ENCODE measurements at places on chromosomes 1 and 21. TPM values are rescaled to one million over a fixed set of nuclear protein-coding genes. Genes with fewer than 3 reads are reported as not detected.
A peak's percentile ranks its signal among the peaks of the same experiment; 100 is the strongest.

DNA sequence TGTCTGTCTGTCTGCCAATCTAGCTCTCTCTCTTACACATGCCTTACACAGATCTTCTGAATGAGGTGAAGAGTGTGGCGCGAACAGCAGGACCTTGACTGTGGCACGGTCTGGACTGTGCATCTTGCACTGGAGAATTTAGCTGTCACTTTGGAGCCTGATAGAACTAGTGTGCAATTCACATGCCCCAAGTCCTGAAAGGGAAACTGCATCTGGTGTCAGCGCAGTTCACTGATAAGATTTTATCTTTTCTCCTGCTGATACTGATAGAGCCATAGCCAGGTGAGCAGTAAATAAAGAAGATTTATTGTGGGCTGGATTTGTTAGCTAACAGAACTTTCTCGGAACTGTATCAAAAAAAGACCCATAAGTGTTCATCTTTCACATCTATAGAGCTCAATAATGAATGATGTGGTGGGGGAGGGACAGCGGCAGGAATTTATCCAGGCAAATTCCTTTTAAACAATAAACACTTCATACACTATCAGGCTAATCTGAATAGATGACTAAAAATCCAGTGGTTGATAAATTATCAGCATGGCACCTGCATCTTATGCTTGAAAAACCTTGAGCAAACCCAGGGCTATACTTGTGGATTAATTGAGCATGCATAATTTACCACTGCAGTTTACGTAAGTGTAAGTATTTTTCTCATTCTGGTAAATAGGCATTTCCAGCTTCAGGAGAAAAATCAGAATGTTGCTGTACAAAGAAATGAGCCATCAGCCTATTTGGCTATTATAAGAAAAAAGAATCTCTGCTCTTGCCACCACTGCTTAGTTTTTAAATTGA lies 104.1 kb downstream of the NTNG1 start:
- no peak for DNase-seq

DNA sequence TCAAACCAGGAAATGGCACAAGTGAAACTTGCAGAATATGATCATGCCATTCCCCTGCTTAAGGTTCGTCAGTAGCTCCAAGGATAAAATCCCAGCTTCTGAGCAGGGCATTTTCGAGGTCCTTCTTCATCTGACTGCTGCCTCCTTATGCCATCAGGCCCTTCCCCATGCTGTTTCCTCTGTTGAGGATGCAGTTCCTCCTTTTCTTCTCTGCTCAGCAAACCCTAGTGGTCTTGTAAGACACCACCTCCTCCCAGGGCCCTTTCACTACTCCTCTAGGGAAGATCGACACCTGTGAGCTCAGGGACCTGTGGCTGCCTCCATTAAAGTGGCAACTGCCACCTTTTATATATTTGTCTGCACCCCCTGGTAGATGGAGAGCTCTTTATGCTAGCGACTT lies 62.1 kb upstream of the JUN start:
- no peak for DNase-seq

DNA sequence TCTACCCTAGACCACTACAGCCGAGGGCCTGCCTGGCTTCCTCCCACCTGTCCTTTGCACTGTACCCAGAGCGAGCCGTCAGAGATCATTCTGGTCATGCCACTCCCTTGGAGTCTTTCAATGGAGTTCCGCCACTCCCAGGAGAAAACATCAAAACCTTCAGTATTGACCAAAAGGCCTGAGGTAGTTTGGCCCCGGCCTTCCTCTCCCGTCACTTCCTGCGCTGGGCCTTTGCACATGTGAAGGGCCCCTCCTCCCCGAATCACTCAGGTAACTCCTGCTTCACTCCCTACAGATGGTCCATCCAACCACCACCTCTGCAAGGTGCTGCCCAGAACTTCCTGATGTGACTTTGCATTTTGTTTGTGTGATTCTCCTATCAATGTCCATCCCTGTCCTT lies 26.6 kb downstream of the UBE2G2 start:
- no peak for DNase-seq

DNA sequence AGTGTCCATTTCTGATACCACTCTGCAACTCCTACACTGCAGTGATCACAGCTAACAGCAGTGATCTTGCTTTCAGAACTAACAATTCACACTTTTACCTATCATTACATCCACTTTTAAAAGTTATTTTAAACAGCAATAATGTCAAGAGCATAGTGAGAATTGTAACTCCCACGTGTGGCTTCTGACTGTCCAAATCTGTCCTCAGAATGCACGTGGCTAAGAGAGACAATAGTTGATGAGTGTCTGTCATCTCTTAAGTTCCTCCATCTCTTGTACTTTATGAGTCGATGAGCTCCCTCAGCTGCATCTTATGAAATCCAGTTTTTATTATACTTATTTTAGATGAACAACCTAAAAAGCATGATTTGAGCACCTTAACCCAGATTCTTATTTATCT lies 16.5 kb upstream of the CFHR5 start:
- DNase-seq, result no peak

GRCh38 chr1:233993651-233994050 lies 89.2 kb downstream of the SLC35F3 start:
- DNase-seq, result no peak

GRCh38 chr1:56301791-56302190 lies 277.6 kb downstream of the PLPP3 start:
- no peak for DNase-seq

DNA sequence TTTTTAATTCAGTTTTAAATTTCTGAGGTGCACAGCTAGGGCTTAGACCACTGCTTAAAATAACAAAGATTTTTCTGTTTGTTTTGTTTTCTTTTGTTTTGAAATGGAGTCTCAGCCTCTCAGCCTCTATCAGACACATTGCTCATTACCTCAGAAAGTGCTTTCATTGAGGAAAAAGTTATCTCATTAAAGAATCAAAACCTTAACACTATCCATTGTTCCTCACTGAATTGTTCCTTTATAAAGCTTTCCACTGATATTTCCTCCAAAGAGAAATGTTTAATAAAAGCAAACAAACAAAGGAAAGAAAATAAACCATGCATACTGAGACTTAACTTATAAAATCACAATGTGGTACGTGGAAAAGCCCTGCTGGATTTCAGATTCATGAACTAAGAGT lies 63.8 kb downstream of the SIPA1L2 start:
- DNase-seq, result no peak

DNA sequence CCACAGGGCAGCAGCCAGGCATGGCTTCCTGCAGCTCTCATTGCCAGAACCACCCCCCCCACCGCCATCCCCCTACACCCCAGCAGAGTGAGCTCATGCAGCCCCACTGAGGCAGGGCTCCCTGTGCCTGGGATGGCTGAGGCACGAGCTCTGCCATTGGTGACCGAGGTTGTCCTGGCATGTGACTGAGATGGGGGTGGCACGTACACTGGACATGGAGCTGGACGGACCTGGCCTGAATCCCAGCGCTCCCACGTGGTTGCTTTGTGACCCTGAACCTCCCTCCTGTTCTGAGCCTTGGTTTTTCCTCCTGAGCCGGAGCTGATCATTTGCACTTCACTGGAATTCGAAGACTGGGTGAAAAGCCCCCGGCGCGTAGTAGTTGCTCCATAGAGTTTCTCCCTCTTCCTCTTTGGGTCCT lies 28.3 kb downstream of the ALPL start:
- DNase-seq, result peak; percentile 73

DNA sequence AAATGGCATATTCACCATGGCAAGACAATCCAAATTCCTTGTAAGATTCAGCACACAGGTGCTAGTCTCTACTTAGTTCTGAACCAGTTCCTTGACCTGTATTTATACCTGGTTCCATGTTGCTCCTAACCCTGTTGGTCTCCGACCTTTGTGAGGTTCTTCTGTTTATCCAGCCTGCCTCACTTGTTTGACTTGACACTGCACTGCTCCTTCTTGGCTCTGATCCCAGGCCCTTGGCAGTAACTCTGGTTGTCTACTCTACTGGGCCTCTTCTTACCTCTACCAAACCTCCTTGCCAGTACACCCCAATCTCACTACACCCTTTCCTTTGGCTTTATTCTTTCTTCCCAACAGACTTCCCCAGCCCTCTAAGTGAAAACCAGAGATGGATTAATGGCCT lies 419.4 kb upstream of the USP24 start:
- DNase-seq, result peak; percentile 31

- DNase-seq, result peak; percentile 86
Measured at GRCh38 chr1:147717051-147717705, 43.2 kb downstream of the GJA5 start.

DNA sequence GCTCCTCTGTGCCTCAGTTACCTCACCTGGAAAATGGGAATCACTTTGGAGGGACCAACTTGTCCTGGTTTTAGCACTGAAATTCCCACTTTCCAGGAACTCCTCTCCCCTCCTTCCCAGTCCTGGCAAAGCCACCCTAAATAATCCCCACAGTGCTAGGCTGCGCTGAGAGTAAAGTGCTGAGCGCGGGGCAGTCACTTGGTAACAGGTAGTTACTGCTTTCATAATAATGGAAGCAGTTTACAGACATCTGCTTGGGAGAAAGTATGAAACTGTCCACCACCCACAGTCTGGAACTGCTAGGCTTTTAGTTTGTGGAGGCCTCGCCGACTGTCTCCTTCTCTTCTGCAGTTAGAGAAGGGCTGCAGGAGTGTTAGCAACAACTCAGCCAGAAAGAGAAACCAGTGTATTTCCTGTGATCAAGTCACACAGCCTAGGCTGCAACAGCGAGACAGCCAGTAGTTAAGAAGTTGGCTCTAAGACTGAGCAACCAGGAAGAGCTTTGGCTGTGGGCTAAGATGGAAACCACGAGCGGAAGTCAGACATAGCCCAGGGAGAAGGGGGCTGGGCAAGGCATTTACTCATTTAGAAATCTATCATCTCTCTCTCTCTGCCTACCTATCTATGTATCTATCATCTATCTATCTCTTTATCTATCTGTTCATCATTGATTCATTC lies 30.8 kb upstream of the ABCG1 start:
- DNase-seq, result peak; percentile 55

DNA sequence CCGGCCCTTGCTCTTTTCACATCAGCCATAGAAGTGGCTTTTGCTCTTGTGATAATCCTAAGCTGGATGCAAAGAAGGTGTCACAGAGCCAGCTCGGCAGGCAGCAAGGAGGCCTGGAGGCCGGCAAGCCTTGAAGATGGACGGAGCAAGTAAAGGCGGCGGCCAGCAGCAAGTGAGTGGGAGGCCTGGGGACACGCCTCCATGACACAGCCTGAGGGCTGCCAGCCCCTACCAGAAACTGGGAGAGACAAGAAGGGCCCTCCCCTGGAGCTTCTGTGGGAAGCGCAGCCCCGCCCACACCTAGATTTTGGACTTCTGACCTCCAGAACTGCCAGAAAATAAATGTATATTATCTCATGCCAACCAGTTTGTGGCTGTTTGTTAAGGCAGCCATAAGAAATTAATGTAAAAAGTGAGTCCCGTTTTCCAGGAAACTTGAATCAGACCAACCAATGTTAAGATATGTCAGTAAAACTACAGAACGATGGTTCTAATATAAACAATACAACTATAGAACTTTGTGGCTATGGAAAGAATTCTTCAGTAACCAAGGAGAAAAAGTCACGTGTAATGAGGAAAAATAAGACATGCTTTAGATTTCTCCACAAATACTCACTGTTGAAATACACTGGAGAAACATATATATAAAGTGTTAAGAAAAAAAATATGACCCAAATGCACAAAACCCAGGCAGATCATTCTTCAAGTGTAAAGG lies 49.9 kb downstream of the BACE2 start:
- peak; percentile 47 for DNase-seq

- DNase-seq, result no peak
Measured at GRCh38 chr1:235022981-235023710, 105.5 kb downstream of the TOMM20 start.

- no peak for DNase-seq
Measured at GRCh38 chr1:59317780-59318179, 20.9 kb downstream of the FGGY start.

GRCh38 chr1:13892671-13893325 lies 192.8 kb downstream of the PRDM2 start:
- no peak for DNase-seq

- peak; percentile 47 for DNase-seq
Measured at GRCh38 chr1:116881879-116882520, 27.7 kb upstream of the PTGFRN start.

- DNase-seq, result no peak
Measured at GRCh38 chr1:102550729-102551384, 554.1 kb upstream of the OLFM3 start.

DNA sequence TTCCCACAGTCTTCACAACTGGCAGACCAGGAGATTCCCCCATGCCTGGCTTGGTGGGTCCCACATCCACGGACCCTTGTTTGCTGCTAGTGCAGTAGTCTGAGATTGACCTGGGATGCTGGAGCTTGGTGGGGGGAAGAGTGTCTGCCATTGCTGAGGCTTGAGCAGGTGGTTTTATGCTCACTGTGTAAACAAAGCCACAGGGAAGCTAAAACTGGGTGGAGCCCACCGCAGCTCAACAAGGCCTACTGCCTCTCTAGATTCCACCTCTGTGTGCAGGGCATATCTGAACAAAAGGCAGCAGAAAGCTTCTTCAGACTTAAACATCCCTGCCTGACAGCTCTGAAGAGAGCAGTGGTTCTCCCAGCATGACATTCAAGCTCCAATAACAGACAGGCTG lies 177.3 kb upstream of the ETV3 start:
- DNase-seq, result no peak

- no peak for DNase-seq
Measured at GRCh38 chr1:205316161-205316566, 5.4 kb downstream of the NUAK2 start.

DNA sequence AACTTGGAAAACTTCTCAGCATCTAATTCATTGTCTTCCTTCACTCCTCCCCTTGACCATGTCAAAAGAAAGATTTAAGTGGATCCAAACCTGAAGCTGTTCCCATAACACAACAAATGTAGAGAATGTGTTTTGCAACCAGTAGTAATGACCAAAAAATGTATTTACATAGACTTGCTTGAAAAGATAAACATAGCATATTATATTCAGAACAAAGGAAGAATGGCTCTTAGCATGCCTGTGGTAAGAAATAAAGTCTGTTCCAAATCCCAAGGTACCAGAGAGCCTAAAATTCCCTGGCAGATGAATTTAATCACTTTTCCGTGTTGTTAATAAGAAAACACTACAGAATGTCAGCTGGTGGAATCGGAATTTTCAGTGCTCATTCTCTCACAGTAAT lies 36.8 kb downstream of the FMO3 start:
- no peak for DNase-seq

GRCh38 chr1:67575861-67576260 lies 109.1 kb upstream of the GADD45A start:
- DNase-seq, result no peak

HSF2BP gene
- 0.26 TPM for total RNA-seq

GJA9 gene
- 0.26 TPM for total RNA-seq

OPTC gene
- total RNA-seq, result not detected

PCNX2 gene
- 28.4 TPM for total RNA-seq

FLG2 gene
- not detected for total RNA-seq

DNASE2B gene
- 0.17 TPM for total RNA-seq

SLAMF7 gene
- total RNA-seq, result 2.7 TPM

IVNS1ABP gene
- total RNA-seq, result 85.7 TPM

C1orf185 gene
- total RNA-seq, result not detected

SPATC1L gene
- 6.9 TPM for total RNA-seq

OR2L8 gene
- not detected for total RNA-seq

Data from mucosa of gallbladder (tissue), 1 donor.